Stimulated activated CD8-positive, alpha-beta memory T cell treated with anti-CD3 and anti-CD28 coated beads, Interleukin-15, amount 100 ng/mL, for 4 hours (primary cell): ENCODE measurements at places on chromosomes 1 and 21.

DNA sequence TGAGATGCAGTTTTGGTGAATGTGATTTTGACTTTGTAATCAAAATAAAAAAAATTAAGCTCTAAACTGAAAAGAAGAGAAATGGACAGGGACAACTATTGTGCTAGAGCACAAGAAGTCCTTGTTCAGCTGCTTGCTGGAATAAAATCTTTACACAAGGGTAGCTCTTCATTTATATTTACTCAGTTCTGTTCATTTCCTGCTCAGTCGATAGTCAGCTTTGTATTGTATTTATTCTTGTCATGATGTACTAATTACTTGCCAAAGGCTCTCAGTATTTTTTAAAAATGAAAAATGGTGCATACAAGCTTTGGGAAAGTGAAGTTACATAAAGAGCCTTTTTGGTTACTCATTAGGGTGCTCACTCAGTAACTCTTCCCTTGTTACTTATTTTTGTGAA is 17.8 kb downstream of the F5 start:
- no peak for DNase-seq

GRCh38 chr1:100928128-100928527 is 32.2 kb downstream of the SLC30A7 start:
- no peak for DNase-seq

- no peak for DNase-seq
Measured at GRCh38 chr1:64473367-64473766, 3.4 kb downstream of the CACHD1 start.

DNA sequence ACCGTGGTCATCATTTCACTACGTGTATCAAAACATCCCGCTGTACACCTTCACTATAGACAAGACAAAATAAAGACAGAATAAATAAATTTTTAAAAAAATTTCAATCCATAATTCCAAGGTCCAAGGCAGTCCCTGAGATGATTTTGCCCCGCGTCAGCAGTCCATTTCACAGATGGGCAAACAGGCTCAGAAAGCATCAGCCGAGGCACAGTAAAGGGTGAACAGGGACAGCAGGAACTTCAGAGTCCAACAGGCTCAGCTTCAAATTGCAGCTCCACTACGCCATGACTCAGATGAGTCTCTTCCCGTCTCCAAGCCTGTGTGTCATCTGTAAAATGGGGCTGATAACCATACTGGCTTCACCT is 15.0 kb downstream of the MATN1 start:
- no peak for DNase-seq

- DNase-seq, result no peak
Measured at GRCh38 chr21:46188226-46189212, 4.3 kb upstream of the SPATC1L start.

GRCh38 chr1:36269408-36269838 is 36.7 kb upstream of the SH3D21 start:
- DNase-seq, result no peak

DNA sequence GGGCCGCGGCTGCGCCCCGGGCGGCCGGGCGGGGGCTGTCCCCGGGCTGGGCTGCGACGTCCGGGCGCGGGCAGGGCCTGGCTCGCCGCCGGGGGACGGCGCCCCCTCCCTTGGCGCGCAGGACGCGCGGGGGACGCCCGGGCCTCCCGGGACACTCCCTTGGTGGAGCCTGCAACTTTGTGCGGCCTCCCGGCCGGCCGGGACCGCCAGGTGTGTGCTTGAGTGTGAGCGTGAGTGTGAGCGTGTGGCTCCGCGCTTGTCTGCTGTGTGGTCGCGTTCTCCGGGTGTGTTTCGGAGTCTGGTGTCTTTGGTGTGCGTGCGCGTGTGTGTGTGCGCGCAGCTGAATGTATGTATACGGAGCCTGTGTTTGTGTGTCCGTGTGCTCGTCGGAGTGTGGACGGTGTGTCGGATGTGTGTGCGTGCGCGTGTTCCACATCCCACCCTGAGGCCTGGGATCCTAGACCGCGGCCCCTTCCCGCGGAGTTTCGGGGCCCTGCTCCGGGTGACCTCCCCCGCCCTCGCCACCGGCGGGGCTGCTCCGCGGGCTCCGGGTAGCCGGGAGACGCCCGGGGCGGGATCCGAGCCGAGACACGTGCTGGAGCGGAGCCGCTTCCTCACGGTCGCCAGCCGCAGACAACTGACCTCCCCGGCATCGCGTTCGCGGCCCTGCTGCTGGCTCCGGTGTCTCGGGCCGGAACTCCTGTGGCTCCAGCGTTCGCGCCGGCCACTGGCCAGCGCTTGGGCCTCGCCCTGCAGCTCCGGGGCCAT is 1.7 kb downstream of the PTPRU start:
- DNase-seq, result no peak

GRCh38 chr21:38325731-38326420 is 69.1 kb downstream of the KCNJ15 start:
- no peak for DNase-seq

- DNase-seq, result no peak
Measured at GRCh38 chr1:183121609-183122008, 64.5 kb upstream of the LAMC2 start.

- DNase-seq, result no peak
Measured at GRCh38 chr1:162388615-162389014, 7.1 kb downstream of the C1orf226 start.

DNA sequence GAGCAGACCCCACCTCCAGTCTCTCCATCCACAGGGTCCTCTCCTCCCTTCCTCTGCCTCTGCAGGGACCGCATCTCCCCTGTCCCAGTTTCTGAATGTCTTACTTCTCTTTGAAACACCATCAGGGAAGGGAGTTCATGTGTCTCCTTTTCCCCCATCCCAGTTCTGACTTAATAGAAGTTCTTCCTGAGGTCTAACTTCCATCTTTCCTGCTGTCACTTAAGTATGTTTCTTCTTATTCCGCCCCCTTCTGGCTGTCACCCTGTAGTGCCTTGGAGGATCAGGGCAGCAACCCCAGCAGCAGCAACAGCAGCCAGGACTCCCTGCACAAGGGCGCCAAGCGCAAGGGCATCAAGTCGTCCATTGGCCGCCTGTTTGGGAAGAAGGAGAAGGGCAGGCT is 29.3 kb downstream of the MYOG start:
- DNase-seq, result no peak

DNA sequence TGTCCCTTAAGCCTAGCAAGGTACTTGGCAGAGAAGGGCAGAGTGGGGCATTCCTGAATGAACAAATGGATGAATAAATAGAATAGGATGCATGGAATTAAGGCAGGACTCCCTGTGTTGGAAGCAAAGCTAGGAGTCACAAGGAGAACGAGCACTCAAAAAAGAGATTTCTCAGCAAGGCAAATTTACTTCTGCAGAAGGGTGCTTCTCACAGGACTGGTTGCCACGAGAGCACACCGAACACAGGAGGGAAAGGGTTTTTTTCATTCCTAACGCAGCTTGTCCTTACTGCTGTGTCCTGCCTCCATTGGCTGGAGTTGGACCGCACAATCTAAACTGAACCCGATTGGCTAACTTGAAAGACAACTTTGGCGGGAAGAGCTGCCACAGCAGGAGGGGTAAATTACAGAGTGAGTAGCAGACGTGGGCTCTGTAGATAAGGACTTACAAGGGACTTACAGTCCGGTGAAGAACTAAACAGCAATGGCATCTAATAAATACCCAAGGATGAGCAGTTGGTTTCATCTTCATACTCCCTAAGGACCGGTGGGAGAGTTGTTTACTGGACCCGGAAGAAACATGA is 52.4 kb downstream of the KIF26B start:
- no peak for DNase-seq

GRCh38 chr1:19605967-19606366 is 38.1 kb upstream of the NBL1 start:
- no peak for DNase-seq

DNA sequence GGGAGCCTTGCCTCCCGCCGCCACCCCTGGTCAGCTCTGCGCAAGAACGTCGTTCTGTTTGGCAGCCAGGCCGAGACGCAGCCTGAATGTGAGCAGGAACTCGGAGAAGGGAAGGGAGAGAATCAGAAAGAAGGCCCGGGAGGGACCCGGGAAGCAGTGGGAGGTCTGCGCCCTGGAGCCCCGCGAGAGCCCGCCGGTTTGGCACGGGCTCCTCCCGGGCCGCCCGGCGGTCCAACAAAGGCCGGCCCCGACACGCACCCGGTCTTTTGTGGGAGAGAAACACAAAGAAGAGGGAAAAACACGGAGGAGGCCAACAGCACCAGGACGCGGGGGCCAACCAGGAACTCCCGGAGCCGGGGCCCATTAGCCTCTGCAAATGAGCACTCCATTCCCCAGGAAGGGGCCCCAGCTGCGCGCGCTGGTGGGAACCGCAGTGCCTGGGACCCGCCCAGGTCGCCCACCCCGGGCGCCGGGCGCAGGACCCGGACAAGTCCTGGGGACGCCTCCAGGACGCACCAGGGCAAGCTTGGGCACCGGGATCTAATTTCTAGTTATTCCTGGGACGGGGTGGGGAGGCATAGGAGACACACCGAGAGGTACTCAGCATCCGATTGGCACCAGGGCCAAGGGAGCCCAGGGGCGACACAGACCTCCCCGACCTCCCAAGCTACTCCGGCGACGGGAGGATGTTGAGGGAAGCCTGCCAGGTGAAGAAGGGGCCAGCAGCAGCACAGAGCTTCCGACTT is 2.7 kb upstream of the OLIG2 start:
- no peak for DNase-seq

DNA sequence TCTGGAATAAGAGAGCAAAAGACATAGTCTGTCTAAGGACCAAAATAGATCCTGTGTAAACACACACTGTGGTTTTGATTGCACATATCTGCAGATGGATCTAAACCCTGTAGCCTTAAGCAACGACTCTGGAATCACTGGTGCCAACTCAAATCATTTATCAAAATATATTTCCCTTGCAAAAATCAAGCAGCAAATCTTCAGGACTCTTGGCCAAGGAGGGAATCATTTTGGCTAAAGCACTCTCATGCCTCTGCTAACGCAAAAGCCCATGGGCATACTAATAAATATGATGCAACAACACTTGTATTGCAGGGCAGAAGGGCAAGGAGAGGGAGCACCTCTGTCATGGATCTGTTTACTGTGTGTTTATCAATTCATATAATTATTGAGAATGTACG is 155.4 kb upstream of the DUSP10 start:
- no peak for DNase-seq

GRCh38 chr1:245172026-245172425 is 17.2 kb downstream of the KIF26B start:
- no peak for DNase-seq

DNA sequence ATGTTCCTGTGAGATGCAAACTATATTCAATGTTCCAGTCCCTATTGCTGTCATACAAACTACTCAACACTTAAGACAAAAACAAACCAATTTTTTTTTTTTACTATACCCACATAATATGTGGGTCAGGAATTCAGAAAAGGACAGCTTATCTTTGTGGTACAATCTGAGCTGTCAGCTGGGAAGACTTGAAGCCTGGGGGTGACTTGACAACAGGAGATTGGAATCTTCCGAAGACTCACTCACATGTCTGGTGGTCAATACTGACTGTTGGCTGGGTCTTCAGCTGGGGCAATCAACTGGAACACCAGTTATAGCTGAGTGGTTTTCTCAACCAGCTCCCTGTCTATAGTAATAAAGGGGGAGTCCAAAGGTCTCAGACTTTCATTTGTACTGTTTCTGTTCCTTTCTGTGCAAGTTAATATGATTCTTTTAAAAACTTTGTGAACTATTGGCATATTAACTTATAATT is 81.7 kb upstream of the ATP1B1 start:
- DNase-seq, result no peak

GRCh38 chr1:9235096-9235459 is 504 bp downstream of the H6PD start:
- no peak for DNase-seq

GRCh38 chr1:160724465-160725242 is 13.0 kb upstream of the CD48 start:
- DNase-seq, result no peak

DNA sequence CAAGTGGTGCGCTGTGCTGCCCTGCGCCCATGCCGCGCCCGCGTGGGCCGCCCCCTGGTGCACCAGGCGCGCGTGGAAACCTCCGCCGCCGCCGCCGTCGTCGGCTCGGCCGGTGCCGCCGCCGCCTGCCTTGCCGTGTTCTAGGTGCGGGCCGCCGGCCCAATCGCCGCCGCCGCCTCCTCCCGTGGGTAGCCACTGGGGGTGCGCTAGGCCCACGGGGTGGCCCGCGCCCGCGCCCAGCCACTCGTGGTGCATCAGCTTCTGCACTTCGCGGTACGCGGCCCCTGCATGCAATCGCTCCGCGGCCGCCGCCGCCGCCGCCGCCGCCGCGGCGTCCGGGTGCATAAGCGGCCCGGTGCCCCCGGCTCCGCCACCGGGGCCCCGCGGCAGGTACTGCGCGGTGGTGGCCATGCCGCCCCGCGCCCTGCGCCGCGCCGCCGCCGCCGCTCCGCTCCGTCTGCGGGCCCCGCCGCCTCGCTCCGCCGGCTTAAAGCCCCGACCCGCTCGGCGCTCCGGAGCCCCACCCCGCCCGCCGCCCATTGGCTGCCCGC is at the start of gene POU3F1:
Gene POU3F1 (minus strand): TSS at position 461 of the 551 bp plus-strand sequence. CDS start 50 bp downstream, at position 411.
- DNase-seq, result no peak

DNA sequence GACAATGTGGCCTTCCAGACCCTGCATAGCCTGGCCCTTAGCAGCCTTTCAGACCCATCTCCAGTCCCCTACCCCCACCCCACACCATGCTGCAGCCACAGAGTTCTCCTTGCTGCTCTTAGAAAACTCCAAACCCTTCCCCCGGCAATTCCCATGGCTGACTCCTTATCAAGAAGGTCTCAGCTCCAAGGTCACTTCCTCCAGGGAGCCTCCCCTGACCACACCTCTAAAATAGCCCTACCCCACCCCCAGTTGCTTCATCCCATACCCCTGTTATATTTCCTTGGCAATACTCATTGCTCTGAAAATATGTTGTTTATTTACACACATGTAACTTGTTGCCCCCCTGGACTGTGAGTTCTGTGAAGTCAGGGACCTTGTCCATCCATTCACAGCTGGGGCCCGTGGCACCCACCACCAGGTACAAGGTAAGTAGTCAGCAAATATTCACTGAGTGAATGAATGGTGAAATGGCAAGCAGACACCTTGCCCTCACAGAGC is 4.3 kb upstream of the ADGRB2 start:
- DNase-seq, result no peak

- DNase-seq, result no peak
Measured at GRCh38 chr1:99691175-99691574, 45.3 kb downstream of the PALMD start.

DNA sequence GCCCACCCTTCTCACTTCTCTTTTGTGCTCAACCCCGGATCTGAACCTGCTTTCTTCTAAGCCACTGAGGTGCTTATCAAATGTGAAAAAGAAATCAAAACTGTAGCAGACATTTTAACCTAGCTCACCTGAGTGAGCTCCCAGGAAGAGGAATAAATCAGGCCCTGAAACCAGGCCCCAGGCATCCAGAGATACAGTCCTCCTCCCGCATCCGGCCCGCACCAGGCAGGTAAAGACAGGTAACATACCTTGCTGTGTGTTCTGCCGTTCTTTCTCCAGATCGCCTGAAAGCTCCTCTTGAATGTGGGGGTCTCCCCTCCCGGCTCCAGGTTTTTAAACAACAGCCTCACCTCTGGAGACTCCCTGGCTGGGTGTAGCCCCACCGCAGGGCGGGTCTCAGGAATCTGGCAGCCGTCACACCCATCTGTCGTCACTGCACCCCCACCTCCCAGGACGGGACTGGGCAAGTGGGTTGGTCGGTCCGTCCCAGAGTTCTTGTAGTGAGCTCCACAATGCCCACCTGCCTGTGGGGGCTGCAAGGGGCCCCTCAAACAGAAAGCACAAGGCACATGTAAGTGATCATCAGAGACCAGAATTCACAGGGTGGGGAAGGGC is at the start of gene LAMB3:
Gene LAMB3 (minus strand): TSS at position 305 of the 615 bp plus-strand sequence. CDS start 1,481 bp downstream, outside the sequence.
- DNase-seq, result no peak

- DNase-seq, result no peak
Measured at GRCh38 chr1:106676021-106676420, 380.5 kb upstream of the PRMT6 start.
